ENCODE measurements at places on chromosomes 4 and X.

GRCh38 chr4:162841753-162842152 lies 324.9 kb downstream of the NAF1 start:
- no peak for DNase-seq

DNA sequence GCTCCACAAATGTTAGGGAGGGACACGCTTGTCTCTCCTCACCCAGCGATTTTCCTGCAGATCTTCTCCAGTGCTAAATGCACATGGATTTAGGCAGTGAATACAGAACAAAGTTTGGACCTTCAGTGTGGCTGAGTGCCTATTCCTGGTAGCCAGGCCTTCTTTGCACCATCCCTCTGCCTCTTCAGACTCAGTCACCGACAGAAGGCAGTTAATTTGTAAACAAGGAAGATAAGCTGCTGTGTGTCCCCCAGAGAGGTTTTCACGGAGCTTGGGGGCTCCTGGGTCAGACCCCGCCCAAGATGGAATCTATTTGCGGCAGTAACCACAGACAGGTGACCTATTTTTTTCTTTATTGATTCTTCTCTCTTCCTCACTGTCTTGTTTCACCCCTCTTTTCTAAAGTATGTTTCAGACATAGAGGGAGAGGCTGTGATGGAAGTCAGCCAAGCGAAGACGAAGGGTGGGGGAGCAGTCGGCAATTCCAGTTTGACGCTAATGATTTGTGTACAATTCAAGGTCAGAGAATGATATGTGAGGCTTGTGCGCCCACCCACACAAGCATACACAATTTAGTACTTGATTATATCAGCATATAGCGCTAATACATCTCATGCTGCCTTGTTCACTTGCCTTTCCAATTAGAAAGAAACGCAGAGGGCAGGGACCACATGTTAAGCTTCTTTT lies 200.8 kb downstream of the MGST2 start:
- no peak for DNase-seq

GRCh38 chrX:25003066-25003849 lies 12.5 kb downstream of the ARX start:
- DNase-seq = no peak

GRCh38 chrX:47706575-47706974 lies 47.6 kb upstream of the UXT start:
- DNase-seq = peak; percentile 7

- no peak for DNase-seq
Observed at GRCh38 chr4:9969526-9970398, 51.5 kb downstream of the SLC2A9 start.

Measured in suppressor macrophage treated with lipopolysaccharide for 1 hour (primary cell).